Chondrocyte (in vitro differentiated cells): ENCODE measurements at places on chromosomes 5 and 9. TPM values are rescaled to one million over a fixed set of nuclear protein-coding genes. Genes with fewer than 3 reads are reported as not detected.

Gene GAPT
- total RNA-seq: not detected in 3 replicates

Gene GABRA1
- total RNA-seq: not detected in 3 replicates

DNA sequence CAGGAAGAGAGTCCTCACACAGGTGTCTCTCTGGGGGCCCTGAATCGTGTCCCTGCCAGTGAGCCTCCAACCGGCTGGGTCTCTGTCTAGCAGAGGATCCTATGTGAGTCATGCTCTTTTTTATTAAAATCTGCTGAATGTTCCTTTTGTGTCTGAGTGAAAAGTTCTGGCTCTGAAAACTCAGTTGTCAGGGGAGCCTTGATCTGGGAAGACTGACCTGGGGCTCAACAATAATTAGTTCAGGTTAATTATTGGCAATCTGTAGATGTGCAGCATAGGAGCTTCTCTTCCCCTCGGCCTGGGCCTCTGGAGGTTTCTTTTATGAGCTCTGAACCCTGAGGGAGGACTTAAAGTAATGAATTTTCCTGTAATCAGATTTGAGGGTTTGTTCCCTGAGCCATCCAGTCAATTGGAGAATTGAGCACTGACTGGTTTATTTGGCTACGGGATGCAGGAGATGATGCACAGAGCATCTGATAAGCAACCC, 45.2 kb downstream of the ALG2 start:
- no peaks in the 10 kb centered on the region for H3K36me3 ChIP-seq
- no peak for DNase-seq
- peaks cover 5% of the 10 kb centered on the region for H3K27me3 ChIP-seq
- H3K4me3 ChIP-seq: no peak overlapping the region
- no peak overlapping the region for H3K27ac ChIP-seq

Gene HMCN2
- total RNA-seq: 0.05 to 0.36 TPM (median 0.10 TPM) in 3 replicates

Gene IFNA13
- not detected in 3 replicates for total RNA-seq

- H3K4me1 ChIP-seq: no peaks in the 10 kb centered on the region
- H3K27ac ChIP-seq: no peak overlapping the region
- H3K4me3 ChIP-seq: no peak overlapping the region
Measured at GRCh38 chr5:79666758-79667157, 22.9 kb upstream of the CMYA5 start.

Gene SIT1
- total RNA-seq: not detected in 3 replicates

DNA sequence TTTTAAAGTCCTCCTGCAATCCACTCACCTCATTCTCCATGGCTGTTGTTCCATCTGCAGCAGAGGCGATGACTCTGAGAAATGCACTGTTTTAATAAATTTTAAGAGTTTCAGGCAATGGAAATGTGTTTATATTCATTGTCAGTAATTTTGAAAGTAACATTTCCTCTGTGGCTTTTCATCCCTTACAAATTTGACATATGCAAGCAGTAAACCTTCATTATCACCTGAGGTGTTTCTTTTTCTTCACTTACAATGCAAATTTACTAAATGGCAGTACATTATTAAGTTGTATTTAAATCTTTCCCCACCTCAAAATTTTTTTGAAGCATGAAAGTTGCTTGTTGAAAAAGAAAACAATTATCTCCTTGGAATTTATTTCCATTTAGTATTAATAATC, 136.9 kb downstream of the DIRAS2 start:
- no peaks in the 10 kb centered on the region for H3K27me3 ChIP-seq
- H3K4me1 ChIP-seq: peaks cover 2% of the 10 kb centered on the region
- H3K36me3 ChIP-seq: no peaks in the 10 kb centered on the region
- H3K4me3 ChIP-seq: no peak overlapping the region

GRCh38 chr9:87085521-87085920, 138.2 kb upstream of the GAS1 start:
- peaks cover 2% of the 10 kb centered on the region for H3K36me3 ChIP-seq
- no peak overlapping the region for H3K27ac ChIP-seq
- no peak for DNase-seq
- H3K4me1 ChIP-seq: peaks cover 33% of the 10 kb centered on the region
- no peak overlapping the region for H3K4me3 ChIP-seq

GRCh38 chr9:79220251-79220650, 351.5 kb upstream of the TLE4 start:
- H3K4me3 ChIP-seq: no peak overlapping the region
- no peak for DNase-seq
- H3K36me3 ChIP-seq: no peaks in the 10 kb centered on the region
- H3K27me3 ChIP-seq: no peaks in the 10 kb centered on the region
- H3K4me1 ChIP-seq: peaks cover 44% of the 10 kb centered on the region

DNA sequence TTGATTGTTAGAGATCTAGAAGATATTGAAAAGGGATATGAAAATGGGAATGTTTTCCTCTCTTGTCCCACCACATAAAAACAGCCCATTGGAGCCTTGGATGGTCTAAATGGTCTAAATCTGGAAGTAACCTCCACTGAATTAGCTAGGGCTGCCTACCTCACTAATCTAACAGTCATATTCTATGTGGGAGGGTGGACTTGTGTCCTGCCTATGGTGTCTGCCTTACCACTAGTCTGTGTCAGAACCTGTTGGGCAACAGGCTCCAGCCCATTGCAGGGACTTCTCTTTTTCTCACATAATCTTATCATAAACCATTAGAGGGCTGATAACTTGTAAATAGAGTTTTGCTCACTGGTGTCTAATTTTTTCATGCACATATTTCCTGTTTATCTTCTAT, 548.8 kb upstream of the CDH18 start:
- no peak overlapping the region for H3K27ac ChIP-seq
- no peak overlapping the region for H3K4me3 ChIP-seq
- H3K27me3 ChIP-seq: peaks cover 3% of the 10 kb centered on the region
- H3K4me1 ChIP-seq: no peaks in the 10 kb centered on the region
- no peaks in the 10 kb centered on the region for H3K36me3 ChIP-seq
- no peak for DNase-seq

Gene C9orf50
- total RNA-seq: 0.30 to 0.39 TPM (median 0.38 TPM) in 3 replicates

Gene PCDHGA8
- total RNA-seq: 0.47 to 0.59 TPM (median 0.51 TPM) in 3 replicates

Gene LCP2
- not detected in 3 replicates for total RNA-seq

Gene SPINK5
- total RNA-seq: 2.0 to 3.2 TPM (median 2.4 TPM) in 3 replicates

Gene CYSRT1
- 0.44 to 0.92 TPM (median 0.79 TPM) in 3 replicates for total RNA-seq

DNA sequence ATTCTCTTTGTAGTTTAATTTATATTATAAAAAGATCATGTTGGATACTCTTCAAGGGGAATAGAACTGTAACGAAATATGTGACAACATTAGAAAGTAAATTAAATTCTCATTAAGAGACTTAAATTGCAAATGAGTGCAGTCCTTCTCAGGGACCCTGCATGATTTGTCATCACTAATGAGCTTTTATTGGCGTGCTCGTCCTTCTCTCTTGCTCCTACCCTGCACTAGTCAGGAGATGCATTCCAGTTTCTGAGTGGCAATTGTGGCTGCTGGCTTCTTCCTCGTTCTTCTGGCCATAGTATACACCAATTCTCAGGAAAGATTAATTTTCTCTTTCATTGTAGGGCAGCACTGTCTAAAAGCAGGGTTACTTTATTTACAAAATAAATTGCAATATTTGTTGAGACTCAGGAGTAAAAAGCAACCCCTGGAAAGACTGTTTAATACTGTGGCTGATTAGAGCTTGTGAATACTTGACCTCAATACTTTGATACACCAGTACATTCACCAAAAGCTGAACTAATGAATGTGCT, 376.3 kb upstream of the CHD1 start:
- H3K4me3 ChIP-seq: no peak overlapping the region
- H3K4me1 ChIP-seq: no peaks in the 10 kb centered on the region
- DNase-seq: no peak
- H3K27ac ChIP-seq: no peak overlapping the region

DNA sequence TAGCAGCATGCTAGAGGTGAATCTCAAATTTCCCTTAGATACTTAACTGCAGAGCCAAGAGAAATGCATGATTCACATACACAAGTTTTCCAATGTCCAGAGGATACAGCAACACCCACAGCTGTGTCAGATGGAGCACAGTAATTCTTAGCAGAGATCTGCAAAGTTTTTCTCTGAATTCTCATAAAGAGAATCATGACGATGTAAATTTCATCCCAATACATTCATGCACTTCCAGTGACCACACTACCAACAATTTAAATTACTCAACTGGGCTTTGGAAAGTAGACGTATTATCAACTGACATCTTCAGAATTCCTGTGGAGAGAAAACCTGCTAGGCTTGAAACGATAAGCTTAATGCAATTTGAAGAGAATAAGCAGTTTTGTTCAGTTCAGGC, 378.8 kb upstream of the TLE4 start:
- H3K4me1 ChIP-seq: peaks cover 13% of the 10 kb centered on the region
- H3K27ac ChIP-seq: no peak overlapping the region
- no peak overlapping the region for H3K4me3 ChIP-seq
- H3K27me3 ChIP-seq: no peaks in the 10 kb centered on the region
- no peak for DNase-seq
- no peaks in the 10 kb centered on the region for H3K36me3 ChIP-seq

GRCh38 chr5:67960939-67961338, 254.6 kb upstream of the PIK3R1 start:
- no peak overlapping the region for H3K27ac ChIP-seq
- H3K4me1 ChIP-seq: peaks cover 4% of the 10 kb centered on the region
- no peaks in the 10 kb centered on the region for H3K36me3 ChIP-seq
- no peak for DNase-seq
- no peaks in the 10 kb centered on the region for H3K27me3 ChIP-seq

- no peaks in the 10 kb centered on the region for H3K36me3 ChIP-seq
- no peak overlapping the region for H3K27ac ChIP-seq
- H3K27me3 ChIP-seq: peaks cover 20% of the 10 kb centered on the region
- no peak overlapping the region for H3K4me3 ChIP-seq
- DNase-seq: no peak
Measured at GRCh38 chr5:7815892-7816534, 34.9 kb downstream of the CFAP90 start.

GRCh38 chr9:86626802-86627201, 272.6 kb upstream of the TUT7 start:
- no peak overlapping the region for H3K4me3 ChIP-seq
- no peaks in the 10 kb centered on the region for H3K27me3 ChIP-seq
- peaks cover 9% of the 10 kb centered on the region for H3K4me1 ChIP-seq
- DNase-seq: no peak
- no peaks in the 10 kb centered on the region for H3K36me3 ChIP-seq
- no peak overlapping the region for H3K27ac ChIP-seq

DNA sequence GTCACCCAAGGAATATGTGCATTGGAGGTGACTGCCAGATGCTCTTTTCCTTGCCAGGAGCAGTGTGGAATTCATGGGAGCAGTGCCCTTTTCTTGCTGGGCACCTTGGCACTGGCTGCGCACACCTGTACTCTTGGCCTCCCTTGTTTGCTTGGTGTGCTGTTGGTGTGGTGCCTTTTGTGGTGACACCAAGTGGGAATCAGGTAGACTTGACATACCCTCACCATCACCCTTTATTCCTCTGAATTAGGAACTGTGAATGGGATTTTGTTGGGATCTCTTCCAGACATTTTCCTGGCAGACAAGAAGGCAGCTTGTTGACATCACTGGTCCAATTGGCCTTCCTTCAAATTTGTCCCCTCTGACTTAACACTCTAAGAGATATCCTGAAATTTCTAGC, 82.3 kb downstream of the RAI14 start:
- peak overlapping the region; percentile 71 for H3K27ac ChIP-seq
- peaks cover 82% of the 10 kb centered on the region for H3K4me1 ChIP-seq
- DNase-seq: no peak
- H3K36me3 ChIP-seq: peaks cover 6% of the 10 kb centered on the region

- H3K4me3 ChIP-seq: no peak overlapping the region
- H3K36me3 ChIP-seq: peaks cover 37% of the 10 kb centered on the region
- no peak for DNase-seq
- H3K27me3 ChIP-seq: no peaks in the 10 kb centered on the region
- no peak overlapping the region for H3K27ac ChIP-seq
Measured at GRCh38 chr5:157497875-157498611, 38.0 kb downstream of the NIPAL4 start.

DNA sequence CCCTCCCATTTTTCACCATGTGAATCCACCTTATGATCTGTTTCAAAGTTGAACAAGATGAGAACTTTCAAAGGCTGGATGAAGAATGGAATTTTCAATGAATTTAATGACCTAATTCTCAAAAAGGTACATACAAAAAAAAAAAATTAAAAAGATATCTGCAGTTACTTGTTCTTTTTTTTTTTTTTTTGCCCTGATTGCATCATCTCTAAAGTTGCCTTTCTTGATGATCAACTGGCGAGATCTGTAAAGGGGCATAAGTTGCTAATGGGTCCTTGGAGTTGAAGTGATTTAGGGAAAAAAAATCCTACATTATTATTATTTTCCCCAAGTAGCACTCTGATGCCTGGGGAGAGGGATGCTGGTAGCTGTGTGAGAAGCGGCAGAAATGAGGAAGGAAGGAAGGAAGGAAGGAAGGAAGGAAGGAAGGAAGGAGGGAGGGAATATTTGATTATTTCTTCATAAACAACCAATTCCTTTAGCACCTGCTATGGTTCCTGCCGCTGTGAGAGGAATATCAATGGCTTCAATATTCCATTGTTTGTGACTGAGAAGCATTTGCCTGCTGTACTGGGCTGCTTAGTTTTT, 48.8 kb upstream of the CD180 start:
- H3K4me3 ChIP-seq: no peak overlapping the region
- peaks cover 12% of the 10 kb centered on the region for H3K4me1 ChIP-seq
- no peaks in the 10 kb centered on the region for H3K27me3 ChIP-seq
- no peaks in the 10 kb centered on the region for H3K36me3 ChIP-seq
- no peak for DNase-seq

DNA sequence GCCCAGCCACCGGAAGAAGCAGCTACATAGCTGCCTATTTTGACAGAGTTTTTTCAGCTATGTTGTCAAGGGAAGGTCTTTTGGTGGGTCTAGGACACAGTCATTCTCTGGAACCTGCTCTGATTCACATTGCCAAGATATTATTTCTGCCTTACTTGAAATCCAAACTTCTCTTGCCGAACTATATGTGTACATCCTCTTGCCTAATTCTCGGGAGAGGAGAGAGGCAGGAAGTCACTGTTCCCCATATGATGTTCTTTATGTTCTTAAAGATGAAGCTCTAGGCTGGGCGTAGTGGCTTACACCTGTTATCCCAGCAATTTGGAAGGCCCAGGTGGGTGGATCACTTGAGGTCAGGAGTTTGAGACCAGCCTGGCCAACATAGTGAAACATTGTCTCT, 8.6 kb downstream of the TMEM252 start:
- no peak for DNase-seq
- H3K4me1 ChIP-seq: no peaks in the 10 kb centered on the region
- H3K27me3 ChIP-seq: peaks cover 2% of the 10 kb centered on the region
- H3K4me3 ChIP-seq: no peak overlapping the region
- no peak overlapping the region for H3K27ac ChIP-seq
- no peaks in the 10 kb centered on the region for H3K36me3 ChIP-seq

- no peaks in the 10 kb centered on the region for H3K36me3 ChIP-seq
- H3K4me1 ChIP-seq: peaks cover 8% of the 10 kb centered on the region
- no peak overlapping the region for H3K4me3 ChIP-seq
- H3K27me3 ChIP-seq: peaks cover 48% of the 10 kb centered on the region
- H3K27ac ChIP-seq: no peak overlapping the region
- peak; percentile 55 for DNase-seq
Measured at GRCh38 chr5:1886846-1887587, 4.3 kb upstream of the IRX4 start.

DNA sequence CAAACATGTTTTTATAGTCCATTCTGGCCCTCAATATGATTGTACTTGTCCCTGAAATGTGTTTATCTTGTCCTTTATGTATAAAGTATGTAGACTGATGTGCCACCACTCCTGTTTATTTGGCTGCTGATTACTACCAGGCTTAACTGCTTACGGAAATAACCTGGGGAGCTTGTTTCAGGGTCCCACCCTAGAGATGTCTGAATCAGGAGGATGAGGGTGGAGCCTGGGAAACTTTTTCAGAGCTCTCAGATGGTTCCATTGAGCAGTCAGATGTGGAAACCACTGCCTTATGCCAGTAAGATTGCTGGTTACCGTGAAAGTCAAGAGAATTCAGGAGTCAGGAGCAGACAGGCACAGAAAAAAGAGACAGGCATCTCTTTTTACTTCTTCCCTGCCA, 19.2 kb downstream of the SLC23A1 start:
- no peak for DNase-seq
- H3K36me3 ChIP-seq: peaks cover 20% of the 10 kb centered on the region
- no peak overlapping the region for H3K4me3 ChIP-seq
- H3K27ac ChIP-seq: no peak overlapping the region
- no peaks in the 10 kb centered on the region for H3K27me3 ChIP-seq
